Activated CD4-positive, CD25-positive, alpha-beta regulatory T cell treated with anti-CD3 and anti-CD28 coated beads, Interleukin-2, amount 50 U/mL, for 24 hours (primary cell): ENCODE measurements at places on chromosomes 1 and 21.
A peak's percentile ranks its signal among the peaks of the same experiment; 100 is the strongest.

GRCh38 chr1:53396573-53397268, 62.5 kb upstream of the DMRTB1 start:
- ATAC-seq: no peak

DNA sequence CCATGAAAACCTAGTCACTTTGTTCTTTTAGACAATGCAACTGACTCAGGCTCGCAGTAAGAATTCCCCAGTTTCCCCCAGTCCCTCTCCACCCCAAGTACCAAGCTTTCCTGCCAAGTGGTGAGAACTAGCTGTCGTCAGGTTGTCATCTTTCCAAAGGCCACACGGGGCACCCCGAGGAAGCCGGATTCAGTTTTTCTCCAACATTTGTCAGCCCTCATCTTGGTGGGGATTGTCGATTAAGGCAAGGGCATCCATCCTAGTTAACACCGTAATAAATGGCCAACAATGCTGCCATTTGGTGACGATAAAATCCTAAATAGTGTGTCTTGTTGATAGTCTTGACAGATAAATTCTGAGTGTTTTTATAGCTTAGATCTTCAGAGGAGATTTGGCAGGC, 55.9 kb upstream of the PROX1 start:
- no peak for ATAC-seq

DNA sequence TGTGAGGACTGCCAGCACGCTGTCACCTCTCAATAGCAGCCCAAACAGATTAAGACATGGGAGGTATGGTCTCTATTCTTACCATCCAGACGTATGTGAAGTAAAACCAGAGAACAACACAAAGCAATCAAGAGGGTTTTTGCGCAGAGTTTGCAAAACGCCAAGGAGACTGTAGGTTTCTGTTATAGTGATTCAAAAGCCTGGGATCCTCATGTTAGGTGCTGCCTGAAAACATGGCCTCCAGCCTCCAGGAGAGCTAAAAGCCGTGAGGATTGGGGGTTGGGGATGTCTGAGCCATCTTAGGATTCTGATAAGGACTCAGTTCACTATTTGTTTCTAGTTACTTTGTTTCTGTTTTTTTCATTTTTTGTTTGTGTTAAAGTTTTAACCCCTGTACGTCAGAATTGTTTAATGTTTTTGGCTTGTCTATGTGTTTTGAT, 4.2 kb upstream of the CCT8 start:
- no peak for ATAC-seq

DNA sequence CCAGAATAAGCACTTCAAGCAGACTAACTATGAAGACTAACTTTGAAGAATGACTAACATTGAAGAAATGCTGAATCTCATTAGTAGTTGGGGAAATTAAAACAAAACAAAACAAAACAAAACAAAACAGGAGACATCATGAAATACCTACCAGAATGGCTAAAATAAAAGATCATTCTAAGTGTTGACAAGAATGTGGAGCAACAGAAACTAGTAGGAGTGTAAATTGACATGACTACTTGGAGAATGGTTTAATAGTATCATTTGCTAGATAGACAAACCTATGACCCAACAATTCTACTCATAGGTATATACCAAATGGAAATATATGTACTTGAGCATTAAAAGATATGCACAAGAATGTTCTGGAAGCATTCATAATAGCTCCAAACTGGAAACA, 18.9 kb upstream of the ZFP69B start:
- no peak for ATAC-seq

- ATAC-seq: no peak
Measured at GRCh38 chr21:42666925-42667324, 13.5 kb downstream of the PDE9A start.

- no peak for ATAC-seq
Measured at GRCh38 chr1:29709704-29710280, 473.5 kb downstream of the PTPRU start.

DNA sequence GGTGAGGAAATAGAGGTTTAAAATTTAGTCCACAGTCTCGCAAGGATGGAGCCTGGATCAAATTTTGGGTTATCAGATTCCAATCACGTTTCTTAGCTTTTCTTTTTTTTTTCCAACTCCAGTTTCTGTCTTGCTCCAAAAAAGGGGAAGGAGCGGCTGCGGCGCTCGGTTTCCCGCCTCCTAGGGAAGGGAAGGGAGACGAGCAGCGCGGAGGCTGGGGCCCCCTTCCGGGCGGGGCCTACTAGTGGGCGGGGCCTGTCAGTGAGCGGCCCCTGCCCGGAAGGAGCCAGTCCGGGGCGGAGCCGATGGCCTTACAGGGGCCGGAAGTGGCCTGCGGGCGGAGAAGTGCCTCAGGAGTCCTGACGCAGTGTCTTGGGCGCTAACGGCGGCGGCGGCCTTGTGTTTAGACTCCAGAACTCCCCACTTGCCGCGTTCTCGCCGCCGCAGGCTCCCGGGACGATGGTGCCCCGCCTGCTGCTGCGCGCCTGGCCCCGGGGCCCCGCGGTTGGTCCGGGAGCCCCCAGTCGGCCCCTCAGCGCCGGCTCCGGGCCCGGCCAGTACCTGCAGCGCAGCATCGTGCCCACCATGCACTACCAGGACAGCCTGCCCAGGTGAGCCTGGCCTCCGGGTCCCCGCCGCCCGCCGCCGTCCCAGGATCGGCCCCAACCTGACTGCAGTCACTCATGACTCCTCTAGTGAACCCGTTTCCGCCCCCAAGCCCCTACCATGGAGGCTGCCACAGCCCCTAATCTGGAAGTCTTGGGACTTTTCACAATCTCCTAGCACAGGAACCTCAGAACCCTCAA, at the start of gene CPT2:
TSS of gene CPT2 (plus strand) at position 340 of the 806 bp plus-strand sequence. CDS start at position 460, 120 bp downstream.
- ATAC-seq: peak; percentile 100

DNA sequence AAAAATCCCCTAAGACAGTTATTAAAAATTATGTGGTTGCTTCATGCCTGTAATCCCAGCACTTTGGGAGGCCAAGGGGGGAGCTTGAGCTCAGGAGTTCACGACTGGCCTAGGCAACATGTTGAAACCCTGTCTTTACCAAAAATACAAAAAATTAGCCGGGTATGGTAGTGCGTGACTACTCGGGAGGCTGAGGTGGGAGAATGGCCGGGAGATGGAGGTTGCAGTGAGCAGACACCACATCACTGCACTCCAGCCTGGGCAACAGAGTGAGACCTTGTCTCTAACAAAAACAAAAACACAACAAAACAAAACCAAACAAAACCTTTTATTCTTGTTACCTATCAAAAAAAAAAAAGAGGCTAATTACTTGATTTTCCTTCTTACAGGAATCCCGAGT, 2.1 kb downstream of the ELK4 start:
- ATAC-seq: no peak

DNA sequence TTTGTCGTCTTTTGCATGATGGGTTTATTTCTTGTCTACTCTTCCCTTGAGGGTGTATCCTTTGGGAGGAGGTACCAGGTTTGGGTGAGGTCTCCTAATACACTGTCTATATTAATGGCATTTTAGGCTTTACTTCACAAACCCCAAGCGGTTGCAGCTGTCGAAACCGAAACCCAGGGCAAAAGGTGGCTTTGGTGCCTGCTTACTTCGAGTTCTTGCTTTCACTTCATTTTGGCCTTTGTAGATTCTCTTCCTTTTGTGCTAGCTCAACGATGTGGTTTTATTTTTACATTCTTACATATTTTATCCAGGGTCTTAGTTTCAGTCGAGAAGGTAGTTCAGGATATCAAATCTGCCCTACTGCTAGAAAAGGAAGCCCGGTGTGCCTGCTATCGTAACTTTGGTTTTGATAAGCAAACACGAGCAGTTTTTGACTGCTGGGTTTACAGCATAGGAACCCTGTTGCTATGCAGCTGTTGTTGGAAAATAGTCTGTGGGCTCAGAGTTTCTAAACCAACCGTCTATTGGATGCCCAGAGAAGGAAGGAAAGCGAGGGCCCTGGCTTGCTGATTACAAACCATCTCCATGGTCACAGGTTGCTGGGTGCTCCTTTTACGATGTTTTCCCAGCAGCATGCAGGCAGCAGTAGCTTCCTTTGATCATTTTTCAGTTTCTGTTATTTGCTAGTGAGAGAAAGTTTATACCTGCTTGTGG, 9.8 kb upstream of the TSPAN2 start:
- peak; percentile 66 for ATAC-seq

- peak; percentile 69 for ATAC-seq
Measured at GRCh38 chr1:89547563-89548116, 23.0 kb downstream of the LRRC8B start.

GRCh38 chr1:116759636-116760035, 5.4 kb downstream of the CD2 start:
- no peak for ATAC-seq

DNA sequence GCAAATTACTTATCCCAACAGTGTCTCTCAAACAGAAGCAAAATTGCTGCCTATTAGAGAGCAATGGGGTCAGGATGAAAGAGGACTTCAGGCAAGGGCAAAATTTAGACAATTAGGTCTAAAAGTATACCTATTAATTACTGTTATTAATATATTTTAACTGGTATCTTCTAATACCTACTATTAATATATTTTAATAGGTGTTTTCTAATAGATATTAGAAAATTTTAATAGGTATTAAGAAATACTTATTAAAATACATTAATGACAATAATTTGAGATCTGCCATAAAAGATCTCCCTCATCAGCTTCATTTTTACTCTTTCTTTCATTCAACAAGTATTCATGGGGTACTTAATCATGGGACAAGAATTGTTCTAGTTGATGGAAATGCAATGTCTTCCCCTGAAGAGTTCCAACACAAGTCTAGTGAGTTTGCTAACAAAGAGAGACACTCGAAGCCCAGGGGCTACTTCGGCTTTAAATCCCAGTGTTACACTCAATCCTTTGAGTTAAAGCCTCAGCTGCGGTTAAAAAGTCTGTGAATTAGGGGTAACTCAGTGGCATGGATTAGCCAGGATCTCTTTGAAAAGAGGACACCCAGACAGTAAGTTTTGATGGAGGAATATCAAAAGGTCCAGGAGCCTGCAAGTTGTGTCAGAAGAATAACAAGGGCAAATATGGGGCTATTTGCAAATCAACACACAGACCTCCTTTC, 44.1 kb downstream of the STYXL2 start:
- no peak for ATAC-seq

- no peak for ATAC-seq
Measured at GRCh38 chr21:33843216-33843615, 72.4 kb downstream of the ATP5PO start.

- ATAC-seq: no peak
Measured at GRCh38 chr21:26443291-26443690, 129.8 kb downstream of the CYYR1 start.

- ATAC-seq: peak; percentile 98
Measured at GRCh38 chr1:55140546-55140983, 74.6 kb downstream of the USP24 start.

GRCh38 chr1:189816558-189816957, 661.1 kb downstream of the BRINP3 start:
- ATAC-seq: no peak

DNA sequence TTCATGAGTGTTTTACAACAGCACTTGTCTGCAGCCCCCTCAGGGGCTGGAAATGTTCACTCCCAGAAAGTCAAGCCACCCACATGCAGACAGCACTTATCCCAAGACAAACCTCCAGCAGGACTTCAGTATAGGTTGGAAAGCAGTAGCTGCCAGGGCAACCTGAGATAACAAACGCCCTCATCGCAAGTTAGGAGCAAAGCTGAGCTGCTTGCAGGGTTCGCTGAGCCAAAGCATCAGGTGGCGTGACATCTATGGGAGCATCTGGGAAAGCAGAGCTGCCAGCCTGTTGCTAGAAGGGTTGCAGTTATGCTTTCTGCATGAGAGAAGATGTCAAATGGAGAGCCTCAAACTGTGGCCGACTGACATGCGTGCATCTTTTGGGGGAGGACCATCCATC, 4.2 kb upstream of the STXBP3 start:
- no peak for ATAC-seq

DNA sequence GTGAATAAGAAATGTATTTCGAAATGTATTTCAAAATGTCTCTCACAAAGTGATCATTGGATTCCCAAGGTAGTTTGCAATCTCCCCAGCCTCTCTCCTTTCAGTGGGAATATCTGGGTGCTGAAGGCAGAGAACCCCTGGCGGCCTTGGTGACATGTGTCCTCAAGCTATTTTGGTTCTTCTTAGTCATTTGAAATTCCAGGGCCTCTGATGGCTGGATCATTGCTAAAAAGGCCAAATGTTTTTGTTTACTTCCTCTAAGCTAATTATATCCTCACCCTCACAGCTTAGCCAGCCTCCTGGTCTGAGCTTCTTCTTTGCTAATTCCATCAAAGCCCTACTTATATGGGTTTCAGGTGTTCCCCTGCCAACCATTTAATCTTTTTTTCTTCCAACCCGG, 71.2 kb downstream of the LRRC40 start:
- no peak for ATAC-seq

DNA sequence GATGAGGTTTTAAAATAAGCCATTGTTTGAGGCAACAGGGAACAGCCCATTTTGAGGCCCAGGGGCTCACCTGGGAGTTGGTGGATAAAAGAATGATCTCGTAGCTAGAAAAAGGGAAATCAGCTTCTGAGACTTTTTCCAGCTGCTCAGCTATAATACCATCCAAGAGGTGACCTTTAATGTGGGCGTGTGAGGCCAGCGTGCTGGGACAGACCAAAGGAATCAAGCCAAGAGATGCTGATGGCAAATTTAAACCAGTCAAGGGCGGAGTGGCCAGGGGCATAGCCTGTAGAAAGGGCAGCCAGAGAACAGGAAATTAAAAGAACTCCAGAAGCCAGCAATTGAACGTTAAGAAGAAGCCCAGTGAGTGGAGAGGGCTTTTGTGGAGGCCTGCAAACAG, 132.6 kb downstream of the IER5 start:
- no peak for ATAC-seq

- no peak for ATAC-seq
Measured at GRCh38 chr21:20443558-20444155, 554.6 kb upstream of the NCAM2 start.

DNA sequence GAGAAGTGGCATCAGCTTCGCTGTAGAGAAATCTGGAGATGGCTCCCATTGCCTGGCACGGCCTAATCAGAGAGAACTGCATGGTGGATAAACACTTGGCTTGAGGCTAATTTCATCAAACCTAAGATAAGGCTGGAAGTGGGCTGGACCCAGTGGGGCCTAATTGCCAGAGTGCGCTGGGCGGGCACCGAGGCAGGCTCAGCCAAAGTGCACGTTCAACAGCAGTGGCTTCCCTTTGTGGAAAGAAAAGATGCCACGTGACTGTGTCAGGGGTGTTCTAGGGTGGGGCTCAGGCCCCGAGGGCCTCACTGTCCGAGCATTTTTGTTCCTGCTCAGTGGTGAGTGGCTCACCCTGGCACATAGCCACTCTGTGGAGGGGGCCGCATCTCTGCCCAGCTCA, 5.8 kb downstream of the PLCH2 start:
- no peak for ATAC-seq

DNA sequence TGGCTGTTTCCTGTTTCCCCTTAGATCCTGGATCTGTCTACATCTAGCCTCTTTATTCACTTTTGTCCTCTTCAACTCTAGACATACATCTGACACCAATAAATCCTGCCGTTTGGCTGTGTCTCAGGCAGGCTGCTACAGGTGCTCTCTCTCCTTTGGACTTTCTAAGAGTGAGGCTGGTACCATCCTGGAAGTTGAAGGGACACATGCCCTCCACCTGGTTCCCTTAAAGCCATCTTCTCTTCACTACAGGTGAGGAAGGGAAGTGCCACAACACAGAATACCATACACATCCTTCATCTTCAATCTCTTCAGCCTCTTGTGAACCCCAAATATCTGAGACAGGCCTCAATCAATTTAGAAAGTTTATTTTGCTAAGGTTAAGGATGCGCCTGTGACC, 137.9 kb downstream of the BACH1 start:
- no peak for ATAC-seq

GRCh38 chr1:94093996-94094395, 27.0 kb downstream of the ABCA4 start:
- ATAC-seq: no peak

- no peak for ATAC-seq
Measured at GRCh38 chr1:166603296-166603695, 236.0 kb upstream of the POGK start.
